ENCODE measurements at places on chromosomes 11 and 22.

DNA sequence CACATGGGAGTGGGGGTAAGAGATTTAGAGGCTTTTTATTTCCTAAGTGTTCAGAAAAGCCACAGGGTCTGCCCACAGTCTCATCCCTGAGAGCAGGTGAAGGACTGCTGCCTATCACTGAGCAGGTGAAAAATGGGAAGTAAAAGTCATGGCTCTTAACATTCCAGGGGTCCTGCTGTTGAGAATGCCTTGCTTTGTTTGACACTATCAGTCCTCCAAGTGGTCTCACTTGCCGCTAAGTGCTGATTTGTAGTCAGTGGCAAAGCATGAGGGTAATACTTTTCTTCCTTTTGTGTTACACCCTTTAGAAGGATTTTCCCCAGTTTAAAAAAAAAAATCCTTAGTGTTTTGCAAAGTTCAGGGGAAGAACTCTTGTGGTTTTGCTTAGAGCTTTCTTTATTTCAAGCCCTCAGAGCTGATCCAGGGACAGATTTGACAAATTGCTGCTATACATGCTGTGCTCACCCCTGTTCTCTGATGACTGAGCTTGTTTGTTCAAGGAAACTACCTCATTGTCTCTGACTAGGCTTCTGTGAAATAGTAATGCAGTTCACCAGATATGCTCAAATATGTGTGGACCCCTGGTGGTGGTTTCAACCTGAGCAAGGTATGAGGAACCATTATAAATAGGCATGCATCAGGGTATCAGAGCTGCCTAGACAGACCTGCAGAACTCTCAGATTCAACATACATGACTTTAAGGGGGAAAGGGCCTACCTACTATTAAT, 141.0 kb downstream of the ARHGAP42 start:
- DNase-seq: no peak

- DNase-seq: no peak
These were observed 35.3 kb downstream of the LDHAL6A start for GRCh38 chr11:18490736-18491485.

DNA sequence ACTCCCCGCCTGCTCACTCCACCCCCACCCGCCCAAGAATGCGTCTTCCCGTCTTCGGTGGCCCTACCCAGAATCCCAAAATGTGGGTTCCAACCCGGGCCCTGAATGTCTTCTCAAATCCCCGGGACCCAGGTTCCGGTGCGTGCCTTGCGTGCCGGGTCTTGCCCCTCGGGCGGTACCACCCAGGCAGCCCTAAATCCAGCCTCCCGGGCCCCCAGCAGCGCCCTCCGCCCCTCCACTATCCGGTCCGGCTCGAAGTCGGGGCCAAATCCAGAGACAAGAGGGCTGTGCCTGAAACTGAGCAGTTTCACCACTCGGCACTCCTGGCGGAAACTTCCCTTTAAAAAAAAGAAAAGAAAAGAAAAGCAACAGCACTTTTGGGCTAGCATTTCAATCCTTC, 16.3 kb upstream of the CCT8L2 start:
- no peak for DNase-seq

DNA sequence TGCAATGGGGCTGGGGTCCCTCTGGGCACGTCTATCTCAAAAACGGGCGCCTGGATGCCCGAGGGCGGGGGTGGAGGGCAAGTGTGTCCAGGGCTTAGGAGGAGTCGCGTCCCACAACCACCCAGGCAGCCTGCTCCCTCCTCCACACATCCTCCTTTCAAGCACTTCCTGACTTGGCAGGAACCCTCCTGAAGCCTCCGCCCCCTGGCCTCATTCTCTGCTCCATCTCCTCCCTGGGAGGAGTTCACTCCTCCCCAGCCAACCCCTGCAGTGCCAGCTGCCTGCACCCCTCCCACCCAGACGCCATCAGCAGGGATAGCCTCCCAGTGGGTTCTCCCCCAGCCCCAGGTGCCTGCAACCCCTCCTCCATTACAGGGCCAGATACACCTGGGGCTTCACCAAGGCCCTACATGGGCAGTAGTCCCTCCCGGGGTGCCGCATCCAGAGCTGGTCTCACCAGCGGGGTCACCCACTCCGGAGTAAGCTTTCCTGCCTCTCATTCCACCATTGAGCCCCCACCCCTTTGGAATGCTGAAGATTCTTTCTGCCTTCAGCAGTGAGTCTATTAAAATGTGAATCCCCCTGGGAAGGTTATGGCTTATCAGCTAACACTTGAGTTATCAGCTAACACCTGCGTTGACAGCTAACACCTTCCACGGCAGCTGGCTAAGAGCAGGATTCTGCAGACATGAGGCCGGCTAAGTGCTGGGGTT, 24.4 kb downstream of the RTN4R start:
- DNase-seq: no peak

- DNase-seq: no peak
These were observed 18.7 kb upstream of the BID start for GRCh38 chr22:17792854-17793434.

DNA sequence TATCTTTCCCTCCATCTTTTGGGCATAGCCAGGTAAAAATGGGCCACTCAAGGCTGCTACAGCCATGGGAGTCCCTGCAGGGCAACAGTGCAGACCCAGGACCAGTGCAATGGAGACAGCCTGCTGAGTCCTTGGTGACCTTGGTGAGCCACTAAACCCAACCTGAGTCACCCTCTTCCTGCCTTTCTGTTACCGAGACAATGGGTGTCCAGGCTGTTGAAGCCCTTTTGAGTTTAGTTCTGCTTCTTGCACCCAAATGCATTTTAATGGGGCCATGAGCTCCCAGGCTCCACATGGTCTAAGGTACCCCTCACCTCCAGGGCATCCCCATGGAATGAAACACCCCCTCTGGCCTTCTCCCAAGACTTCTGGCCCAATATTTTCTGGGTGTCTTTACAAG, 874 bp upstream of the PLAAT4 start:
- DNase-seq: no peak
